ENCODE measurements at places on chromosomes 7 and 10.

GRCh38 chr7:7249814-7250213, 67.5 kb downstream of the C1GALT1 start:
- DNase-seq, result no peak

- no peak for DNase-seq
Observed at GRCh38 chr7:80945976-80946375, 27.1 kb upstream of the SEMA3C start.

DNA sequence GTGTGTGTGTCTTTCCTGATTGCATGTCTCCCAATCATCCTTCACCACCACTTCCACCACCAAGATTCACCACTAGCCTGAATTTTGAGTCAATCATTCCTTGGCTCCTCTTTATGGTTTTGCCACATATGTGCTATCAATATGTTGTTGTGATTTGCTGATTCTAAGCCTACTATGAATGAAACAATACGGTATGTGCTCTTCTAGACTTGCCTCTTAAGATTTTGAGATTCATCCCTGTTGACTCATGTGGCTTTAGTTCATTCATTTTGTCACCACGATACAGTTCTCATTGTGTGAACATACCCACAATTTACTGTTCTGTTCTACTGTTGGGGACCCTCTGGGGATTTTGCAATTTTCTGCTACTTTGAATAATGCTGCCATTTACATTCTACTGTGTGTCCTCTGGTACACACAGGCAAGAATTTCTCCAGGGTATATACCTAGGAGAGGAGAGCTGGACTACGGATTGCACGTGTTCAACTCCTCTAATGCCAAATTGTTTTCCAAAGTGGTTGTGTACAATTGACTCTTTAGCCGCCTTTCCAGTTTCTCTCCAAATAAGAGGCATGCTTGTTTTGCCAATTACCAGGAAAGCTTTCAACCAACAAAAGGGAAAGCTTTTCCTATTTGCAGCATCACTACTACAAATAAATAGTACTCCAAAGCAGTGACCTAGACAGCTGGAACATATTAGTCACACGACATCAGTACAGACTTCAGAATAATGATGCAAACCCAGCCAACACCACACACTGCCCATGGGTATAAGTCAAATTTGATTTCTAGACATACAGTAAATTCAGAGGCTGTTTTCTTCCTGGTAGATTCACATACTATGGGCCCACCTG, 30.0 kb downstream of the SGMS1 start:
- no peak for DNase-seq

DNA sequence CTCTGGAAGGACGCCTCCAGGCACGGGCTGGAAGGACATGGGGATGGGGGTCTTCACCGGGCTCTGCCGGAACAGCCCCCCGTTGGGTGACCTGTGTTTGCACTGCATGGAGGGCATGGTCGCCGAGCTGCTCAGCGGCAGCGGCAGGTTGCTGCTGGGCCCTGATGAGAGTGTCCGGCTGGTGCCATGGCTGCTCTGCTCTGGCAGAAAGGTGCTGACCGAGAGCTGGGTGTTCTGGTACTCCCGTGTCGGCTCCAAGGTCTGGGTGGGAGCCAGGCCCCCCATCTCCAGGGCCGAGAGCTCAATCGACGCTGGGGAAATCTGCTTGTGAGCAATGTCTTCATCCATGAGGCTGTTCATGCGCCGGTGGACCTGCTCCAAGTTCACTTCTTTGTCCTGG, 764.3 kb downstream of the GRID1 start:
- DNase-seq, result no peak

- DNase-seq, result no peak
Observed at GRCh38 chr7:134845461-134845860, 66.0 kb downstream of the CALD1 start.

- DNase-seq, result no peak
Observed at GRCh38 chr7:145471883-145472282, 636.0 kb upstream of the TPK1 start.

DNA sequence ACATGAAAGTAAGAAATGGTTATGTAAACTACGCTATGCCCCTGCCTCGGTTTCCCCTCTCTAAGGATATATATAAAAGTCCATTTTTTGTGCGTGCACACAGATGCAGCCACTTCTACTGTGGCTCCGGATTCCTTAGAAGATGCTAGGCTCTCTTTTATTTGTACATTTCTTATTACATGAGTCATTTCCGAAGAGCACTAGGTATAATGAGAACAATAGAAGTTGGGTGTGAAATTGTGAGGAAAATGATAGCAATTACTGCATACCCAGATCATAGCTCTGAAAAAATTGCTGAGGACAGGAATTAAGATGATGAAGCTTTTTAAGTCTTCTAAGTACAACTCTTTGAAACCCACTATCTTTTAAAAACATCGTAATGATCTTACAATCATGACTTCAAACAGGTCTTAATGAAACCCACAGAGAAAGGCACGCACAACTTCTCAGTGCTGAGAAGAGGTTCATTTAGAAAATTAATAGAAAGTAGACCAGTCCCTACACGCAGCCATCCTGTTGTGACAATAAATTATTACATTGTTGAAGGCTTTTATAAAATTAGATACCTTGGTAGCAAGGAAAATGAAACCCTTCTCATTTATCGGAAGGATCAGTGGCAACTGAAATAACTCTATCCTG, 96.2 kb upstream of the FGFR2 start:
- DNase-seq, result no peak

DNA sequence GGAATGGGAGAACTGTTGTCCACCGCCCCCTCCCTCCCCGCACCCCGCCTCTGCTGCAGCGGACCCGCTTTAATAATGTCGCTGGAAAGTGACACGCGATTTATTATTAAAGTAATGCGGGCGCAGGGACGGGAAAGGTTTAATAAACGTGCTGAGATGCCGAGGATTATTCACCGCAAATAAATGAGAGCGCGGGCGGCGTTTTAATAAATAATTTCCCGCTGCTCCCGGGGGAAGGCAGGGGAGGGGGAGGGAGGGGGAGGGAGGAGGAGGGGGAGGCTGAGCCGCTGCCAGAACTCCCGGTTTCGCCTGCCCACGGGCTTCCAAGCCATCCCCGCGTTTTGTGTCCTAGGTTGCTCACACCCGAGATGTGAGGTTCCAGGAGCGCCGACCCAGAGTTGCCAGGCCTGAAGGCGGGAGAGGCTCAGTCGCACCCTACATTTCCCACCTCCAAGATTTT, 5.1 kb downstream of the KAZALD1 start:
- no peak for DNase-seq

GRCh38 chr7:132437730-132438129, 138.5 kb downstream of the PLXNA4 start:
- no peak for DNase-seq

DNA sequence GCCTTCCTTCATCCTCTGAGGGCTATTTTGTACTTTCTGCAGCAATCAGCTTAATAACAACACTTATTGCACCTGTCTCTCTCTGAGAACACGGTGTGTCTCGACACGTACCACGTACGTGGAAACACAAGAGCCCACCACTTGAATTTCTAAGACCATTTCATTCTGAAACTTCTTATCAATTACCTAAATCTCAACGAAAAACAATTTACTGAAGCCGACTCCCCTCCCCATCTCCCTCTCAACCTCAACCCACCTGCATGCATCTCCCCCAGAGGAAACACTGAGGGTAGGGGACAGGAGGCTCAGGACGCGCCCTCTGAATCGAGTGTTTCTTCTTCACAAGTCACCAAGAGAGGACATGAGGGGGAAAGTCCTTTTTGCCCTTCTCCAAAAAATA, 278.6 kb downstream of the USP6NL start:
- DNase-seq, result no peak

DNA sequence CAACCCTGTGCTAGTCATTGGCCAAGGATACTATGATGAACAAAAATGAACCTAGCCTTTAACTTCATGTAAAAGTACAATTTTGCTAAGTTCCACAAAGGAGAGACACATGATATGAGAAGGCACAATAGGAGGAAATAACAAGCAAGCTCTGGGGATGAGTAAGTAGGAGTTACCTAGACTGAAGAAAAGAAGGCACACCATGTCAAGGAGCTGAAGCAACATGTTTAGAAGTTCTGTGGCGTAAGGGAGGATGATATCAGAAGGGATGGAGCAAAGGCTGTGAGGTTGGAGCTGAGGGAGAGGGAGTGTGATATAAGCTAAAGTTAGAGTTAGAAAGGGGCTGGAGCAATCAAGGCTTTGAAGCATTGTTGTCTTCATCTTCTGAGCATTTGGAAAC, 25.6 kb downstream of the KIFBP start:
- DNase-seq, result no peak

DNA sequence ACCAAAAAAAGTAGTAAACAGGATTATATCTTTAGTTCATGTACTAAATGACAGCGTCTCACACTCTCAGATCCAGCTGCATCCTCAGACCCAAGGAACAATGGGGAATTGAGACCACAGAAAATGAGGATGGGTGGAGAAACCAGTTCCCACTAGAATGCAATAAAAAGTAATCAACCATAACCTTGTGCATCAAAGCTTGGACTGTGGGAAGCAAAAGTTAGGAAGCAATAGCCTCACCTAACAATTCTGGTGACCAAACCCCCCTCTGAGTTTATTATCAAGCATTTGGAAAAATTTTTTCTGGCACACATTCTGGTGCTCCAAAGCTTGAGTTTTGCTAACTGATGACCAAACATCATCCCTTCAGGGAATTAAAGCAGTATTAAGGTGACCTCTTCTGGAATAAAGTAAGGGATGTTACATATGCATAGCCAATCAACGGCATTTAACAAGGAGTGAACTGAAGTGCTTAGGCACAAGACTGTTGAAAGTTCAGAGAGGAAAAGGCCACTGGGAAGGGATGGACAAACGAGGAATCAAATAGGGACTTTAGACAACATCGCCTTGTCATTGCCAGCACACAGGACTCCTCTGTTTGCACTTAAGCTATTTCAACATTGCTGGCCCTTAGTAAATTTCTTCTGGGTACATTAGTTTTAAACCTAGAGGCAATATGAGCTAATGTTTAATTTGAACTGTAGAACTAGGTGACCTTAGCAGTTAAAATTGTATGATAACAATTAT, 1.2 kb upstream of the MAT1A start:
- DNase-seq, result no peak

GRCh38 chr10:24115403-24115802, 93.5 kb upstream of the KIAA1217 start:
- no peak for DNase-seq

DNA sequence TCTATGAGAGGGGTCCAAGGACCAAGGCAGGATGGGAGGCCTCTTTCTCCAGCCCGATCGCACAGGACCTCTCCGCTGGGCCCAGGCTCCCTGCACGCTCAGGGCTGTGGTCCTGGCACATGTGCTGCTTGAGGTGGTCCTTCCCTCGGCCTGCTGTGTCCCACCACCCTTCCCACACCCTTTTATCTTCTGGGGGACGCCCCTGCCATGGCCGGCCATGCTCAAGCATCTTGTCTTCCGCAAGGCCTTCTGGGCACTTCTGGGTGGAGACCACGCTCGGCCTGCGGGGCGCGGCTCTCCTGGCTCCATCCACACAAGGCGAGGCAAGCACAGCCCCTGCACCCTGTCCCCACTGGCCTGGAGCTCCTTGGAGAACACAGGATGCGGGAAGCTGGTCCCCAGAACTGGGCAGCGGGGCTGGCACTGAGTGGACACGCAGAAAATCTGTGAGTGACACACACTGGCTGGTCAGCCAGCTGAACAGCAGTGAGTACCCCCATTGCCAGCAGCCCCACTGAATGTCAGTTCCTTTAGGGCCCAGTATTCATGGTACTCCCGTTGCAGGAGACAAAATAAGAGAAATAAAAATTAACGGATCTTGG, 115.9 kb downstream of the TCERG1L start:
- no peak for DNase-seq

DNA sequence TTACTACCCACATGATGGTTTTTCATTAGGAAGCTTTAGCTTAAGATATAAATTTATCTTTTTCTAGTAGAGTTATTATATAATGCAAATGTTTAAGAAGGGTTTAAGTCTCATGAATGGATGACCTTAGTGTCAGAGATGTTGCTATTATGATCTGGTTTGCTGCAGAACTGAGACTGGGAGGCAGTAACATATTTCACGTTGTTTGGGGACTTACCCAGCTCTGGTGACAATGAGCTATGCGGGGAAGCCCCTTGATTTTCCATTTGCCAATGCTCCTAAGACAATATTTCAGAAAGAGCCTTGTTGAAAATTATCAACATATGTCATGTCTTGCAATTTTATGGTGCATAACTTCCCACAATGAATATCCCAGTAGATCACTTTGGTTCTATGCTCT, 754.6 kb downstream of the REEP3 start:
- no peak for DNase-seq

DNA sequence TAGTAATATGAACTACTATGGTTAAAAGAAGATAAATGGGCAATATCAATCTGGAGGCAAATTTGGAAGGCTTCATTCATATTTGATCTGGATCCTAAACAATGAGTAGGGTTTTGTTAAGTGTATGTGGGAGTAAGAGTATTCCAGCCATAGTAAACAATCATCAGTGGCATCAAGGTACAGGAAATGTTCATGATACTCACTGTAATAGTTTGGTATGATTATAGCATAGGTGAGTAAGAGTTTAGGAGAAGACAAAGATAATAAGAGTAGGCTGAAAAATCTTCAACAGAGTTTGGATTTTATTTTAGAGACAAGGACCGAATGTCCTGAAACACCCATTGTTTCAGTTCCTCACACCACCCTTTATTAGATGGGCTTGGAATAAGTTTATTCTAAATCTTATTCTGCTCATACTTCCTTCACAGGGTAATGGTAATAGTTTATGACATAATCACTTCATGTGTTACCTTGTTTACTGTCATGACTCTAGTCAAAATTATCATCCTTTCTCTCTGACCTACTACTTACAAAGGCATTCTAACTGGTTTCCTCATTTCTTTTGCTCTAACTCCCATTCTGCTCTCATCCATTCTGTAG, 38.9 kb downstream of the BRAF start:
- DNase-seq, result no peak

DNA sequence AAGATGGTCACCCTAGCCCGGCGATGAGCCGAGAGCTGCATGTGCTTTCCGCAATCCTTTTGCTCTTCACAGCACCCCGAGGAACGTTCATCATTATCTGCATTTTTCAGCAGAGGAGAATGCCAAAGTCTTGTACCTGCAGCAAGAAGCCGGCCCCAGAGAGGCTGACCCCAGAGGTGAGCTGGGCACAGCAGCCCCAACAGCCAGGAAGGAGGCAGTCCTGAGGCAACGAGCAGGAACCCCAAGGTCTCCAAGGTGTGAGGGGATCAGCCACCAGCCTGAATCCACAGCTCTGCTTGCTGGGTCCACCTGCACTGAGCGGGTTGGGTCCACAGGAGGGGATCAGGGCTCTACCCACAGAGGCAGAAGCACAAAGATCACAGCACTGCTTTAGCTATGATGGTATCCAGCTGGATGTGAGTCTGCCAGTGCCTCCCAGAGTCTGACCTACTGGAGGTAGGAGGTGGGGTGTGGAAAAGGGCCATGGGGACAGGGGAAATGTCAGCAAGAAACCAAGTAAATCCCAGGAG, 16.8 kb upstream of the GDF10 start:
- DNase-seq, result no peak

Data from stimulated activated CD8-positive, alpha-beta memory T cell treated with anti-CD3 and anti-CD28 coated beads, Interleukin-15, amount 100 ng/mL, for 24 hours (primary cell).